A549 treated with dexamethasone at 1 μM for 4 hours (cell line): ENCODE measurements at places on chromosomes 4 and X. TPM values are rescaled to one million over a fixed set of nuclear protein-coding genes. Genes with fewer than 3 reads are reported as not detected.

The LIN54 gene
- 6.0 to 9.7 TPM (median 8.6 TPM) in 5 replicates for total RNA-seq

The CFI gene
- total RNA-seq, result 0.29 to 1.0 TPM (median 0.92 TPM) in 5 replicates

The ADH1B gene
- not detected in 5 replicates for total RNA-seq

The AMBN gene
- not detected in 5 replicates for total RNA-seq

The PDZD4 gene
- 2.9 to 4.0 TPM (median 3.4 TPM) in 5 replicates for total RNA-seq

The HPGDS gene
- not detected in 5 replicates for total RNA-seq

The POLN gene
- total RNA-seq, result 0.55 to 0.77 TPM (median 0.67 TPM) in 5 replicates

The CNKSR2 gene
- 2.0 to 2.9 TPM (median 2.7 TPM) in 5 replicates for total RNA-seq

The RTL5 gene
- total RNA-seq, result 2.0 to 2.7 TPM (median 2.5 TPM) in 5 replicates
